Hepatocyte (in vitro differentiated cells): ENCODE measurements at places on chromosomes 7 and 10. TPM values are rescaled to one million over a fixed set of nuclear protein-coding genes. Genes with fewer than 3 reads are reported as not detected.

The TLX1 gene
- 0.24 TPM in 1 of 2 replicates, not detected in the other for total RNA-seq

The TMEM139 gene
- total RNA-seq, result 19.8 and 21.0 TPM in 2 replicates

The RNF32 gene
- 1.4 and 2.3 TPM in 2 replicates for total RNA-seq

The CDH23 gene
- total RNA-seq, result 0.30 and 0.56 TPM in 2 replicates

The SFTPA1 gene
- total RNA-seq, result not detected in 2 replicates

GRCh38 chr7:5215313-5215712, 25.3 kb downstream of the WIPI2 start:
- H3K27ac ChIP-seq, result no peak overlapping the region
- H3K4me1 ChIP-seq, result no peaks in the 10 kb centered on the region
- H3K36me3 ChIP-seq, result no peaks in the 10 kb centered on the region
- no peak for DNase-seq
- no peaks in the 10 kb centered on the region for H3K27me3 ChIP-seq

GRCh38 chr7:19971956-19972355, 198.5 kb upstream of the TMEM196 start:
- no peak for DNase-seq
- H3K4me1 ChIP-seq, result no peaks in the 10 kb centered on the region
- no peaks in the 10 kb centered on the region for H3K36me3 ChIP-seq

- no peak overlapping the region for H3K4me3 ChIP-seq
- peaks cover 6% of the 10 kb centered on the region for H3K4me1 ChIP-seq
- H3K27ac ChIP-seq, result no peak overlapping the region
- H3K36me3 ChIP-seq, result no peaks in the 10 kb centered on the region
Measured at GRCh38 chr7:16776053-16776452, 22.5 kb downstream of the TSPAN13 start.

DNA sequence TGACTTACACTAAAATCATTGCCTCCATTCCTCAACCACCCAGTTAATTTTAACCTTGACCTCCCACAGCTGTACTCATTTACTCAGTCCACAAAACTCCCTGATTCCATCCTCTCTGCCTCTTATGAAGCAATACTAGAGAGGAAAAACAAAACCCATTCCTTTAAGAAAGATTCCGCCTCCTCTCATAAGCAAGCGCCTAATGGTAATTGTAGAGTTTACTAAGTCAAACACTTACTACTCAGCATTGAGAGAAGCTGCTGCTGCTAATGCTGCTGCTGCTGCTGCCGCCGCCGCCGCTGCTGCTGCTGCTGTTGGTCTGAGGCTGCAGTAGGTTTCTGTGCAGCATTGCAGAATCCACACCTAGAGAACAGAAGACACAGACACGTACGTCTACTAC, 2.1 kb upstream of the ADD3 start:
- peak overlapping the region; percentile 98 for H3K27ac ChIP-seq
- peak overlapping the region; percentile 12 for H3K4me3 ChIP-seq
- peak; percentile 65 for DNase-seq
- no peaks in the 10 kb centered on the region for H3K27me3 ChIP-seq

- peak overlapping the region; percentile 96 for H3K27ac ChIP-seq
- H3K4me3 ChIP-seq, result no peak overlapping the region
- no peak for DNase-seq
Measured at GRCh38 chr7:100891568-100892247, 2.2 kb upstream of the UFSP1 start.

GRCh38 chr10:70193391-70193844, 23.1 kb upstream of the SAR1A start:
- H3K27me3 ChIP-seq, result no peaks in the 10 kb centered on the region
- DNase-seq, result peak; percentile 40
- no peak overlapping the region for H3K4me3 ChIP-seq
- no peaks in the 10 kb centered on the region for H3K36me3 ChIP-seq
- peak overlapping the region; percentile 69 for H3K27ac ChIP-seq

DNA sequence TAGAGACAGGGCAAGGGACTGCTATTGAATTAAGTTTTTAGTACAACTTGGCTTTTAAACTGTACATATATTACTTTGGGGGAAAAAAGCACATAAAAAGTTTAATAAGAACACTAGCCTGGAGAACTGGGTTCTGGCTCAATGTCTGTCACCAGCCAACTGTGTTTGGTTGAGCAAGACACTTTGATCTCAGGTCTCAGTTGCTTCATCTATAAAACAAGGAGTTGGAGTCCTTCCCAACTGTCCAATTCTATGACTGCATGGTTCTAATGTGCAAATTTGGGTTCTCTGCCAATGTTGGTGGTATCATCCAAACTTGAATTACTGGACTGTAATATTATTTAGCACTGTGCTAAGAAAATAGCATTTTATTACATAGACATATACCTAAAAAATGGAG, 50.3 kb downstream of the ATXN7L1 start:
- H3K27ac ChIP-seq, result no peak overlapping the region
- no peaks in the 10 kb centered on the region for H3K27me3 ChIP-seq
- H3K4me1 ChIP-seq, result peaks cover 22% of the 10 kb centered on the region
- no peak overlapping the region for H3K4me3 ChIP-seq
- no peaks in the 10 kb centered on the region for H3K36me3 ChIP-seq
- DNase-seq, result no peak

GRCh38 chr7:84194484-84195271, at the start of gene SEMA3A:
SEMA3A (minus strand) TSS chr7:84194789; CDS start chr7:84194586, 203 bp downstream.
- no peaks in the 10 kb centered on the region for H3K36me3 ChIP-seq
- peak; percentile 78 for DNase-seq
- peak within 1 kb of the TSS; percentile 85 for H3K27ac ChIP-seq
- no peaks in the 10 kb centered on the region for H3K27me3 ChIP-seq
- H3K4me3 ChIP-seq, result peak within 1 kb of the TSS; percentile 61
